ENCODE measurements at places on chromosomes 7 and 10. TPM values are rescaled to one million over a fixed set of nuclear protein-coding genes. Genes with fewer than 3 reads are reported as not detected.

MRC1 gene
- 7.9 TPM for total RNA-seq

DNA sequence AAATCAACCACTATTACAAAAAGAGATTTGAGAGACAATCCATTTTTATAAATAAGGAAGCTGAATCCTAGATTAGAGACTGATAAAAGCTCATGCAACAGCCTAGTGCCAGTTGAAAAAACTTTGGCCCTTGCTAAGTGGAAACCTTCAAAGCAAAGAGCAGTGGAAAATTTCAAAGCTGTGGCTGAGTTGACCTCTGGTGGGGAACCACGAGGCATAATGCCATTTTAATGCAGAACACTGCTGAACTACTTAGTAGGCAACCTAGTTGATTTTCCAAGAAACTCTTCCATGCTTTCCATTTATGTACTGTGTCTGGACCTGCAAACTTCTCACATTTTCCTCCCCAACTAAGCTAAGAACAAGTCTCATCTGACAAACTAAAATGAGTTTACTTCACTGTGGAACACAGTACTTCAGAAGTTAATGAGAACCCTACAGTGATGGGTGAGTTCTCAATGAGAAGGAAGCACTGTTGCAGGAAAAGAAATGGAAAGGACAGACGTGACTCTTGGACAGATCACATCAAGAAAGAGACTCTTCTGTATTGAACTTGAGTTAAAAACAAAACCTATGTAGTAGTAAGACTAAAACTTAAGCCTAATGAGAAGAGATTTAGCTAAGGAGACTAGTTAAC is 19.5 kb downstream of the FZD9 start:
- H3K27me3 ChIP-seq = no peaks in the 10 kb centered on the region
- H3K4me1 ChIP-seq = no peaks in the 10 kb centered on the region

DNA sequence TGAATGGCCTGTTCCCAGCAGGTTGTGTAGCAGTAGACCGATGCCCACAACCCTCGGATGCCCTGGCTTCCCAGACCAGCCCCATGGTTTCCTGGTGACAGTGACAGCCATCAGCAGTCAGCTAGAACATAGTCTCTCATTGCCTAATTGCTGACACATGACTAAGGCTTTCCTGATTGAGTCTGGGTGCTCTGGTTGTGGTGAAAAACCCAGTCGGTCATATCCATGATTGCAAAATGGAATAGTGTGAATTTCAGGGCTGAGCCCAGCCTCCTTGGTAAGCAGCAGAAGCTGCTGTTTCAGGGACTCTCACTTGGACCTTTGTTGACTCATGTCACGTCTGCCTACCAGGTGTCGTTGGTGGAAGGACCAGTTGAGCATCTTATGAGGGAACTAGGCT is 36.6 kb downstream of the POR start:
- no peaks in the 10 kb centered on the region for H3K4me1 ChIP-seq
- no peak overlapping the region for H3K27ac ChIP-seq
- DNase-seq = no peak

GRCh38 chr7:2953588-2954407 is 89.9 kb downstream of the CARD11 start:
- peaks cover 2% of the 10 kb centered on the region for H3K4me1 ChIP-seq
- H3K27me3 ChIP-seq = no peaks in the 10 kb centered on the region
- no peak for DNase-seq

DNA sequence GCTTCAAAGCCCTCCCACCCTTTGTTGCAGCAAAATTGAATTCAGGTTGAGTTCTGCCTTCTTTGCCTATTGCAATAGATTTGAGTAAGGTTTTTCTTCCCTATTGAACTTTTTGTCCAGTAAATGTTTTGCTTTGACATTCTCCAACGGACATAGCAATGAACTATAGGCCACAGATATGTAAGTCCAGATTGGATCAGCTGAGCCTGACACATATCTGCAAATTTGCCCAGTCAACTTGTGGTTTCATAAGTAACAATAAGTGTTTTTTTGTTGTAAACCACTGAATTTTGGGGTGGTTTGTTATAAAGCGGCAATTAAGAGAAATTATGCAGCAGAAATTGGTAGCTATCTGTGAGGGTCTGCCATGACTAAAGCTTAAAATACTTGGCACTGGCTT is 332.1 kb upstream of the SORCS1 start:
- no peak overlapping the region for H3K4me3 ChIP-seq
- H3K36me3 ChIP-seq = peaks cover 2% of the 10 kb centered on the region
- no peak for DNase-seq
- no peak overlapping the region for H3K27ac ChIP-seq
- no peaks in the 10 kb centered on the region for H3K27me3 ChIP-seq

Data from glutamatergic neuron (in vitro differentiated cells).